GM12878 (cell line): ENCODE measurements at places on chromosomes 3 and 15. TPM values are rescaled to one million over a fixed set of nuclear protein-coding genes. Genes with fewer than 3 reads are reported as not detected.

Gene SLC51A
- polyA plus RNA-seq: 2.6 and 3.9 TPM in 2 replicates

Gene TRH
- not detected in 2 replicates for polyA plus RNA-seq

- H3K4me1 ChIP-seq: no peaks in the 10 kb centered on the region
- H3K27ac ChIP-seq: no peak overlapping the region
- no peak for DNase-seq
- no peaks in the 10 kb centered on the region; the same call in 1 of the 2 replicates for H3K27me3 ChIP-seq
Observed at GRCh38 chr15:70815604-70816003, 38.4 kb downstream of the LARP6 start.

Gene ROBO2
- polyA plus RNA-seq: 0.38 and 0.46 TPM in 2 replicates

Gene DRD3
- not detected in 2 replicates for polyA plus RNA-seq

DNA sequence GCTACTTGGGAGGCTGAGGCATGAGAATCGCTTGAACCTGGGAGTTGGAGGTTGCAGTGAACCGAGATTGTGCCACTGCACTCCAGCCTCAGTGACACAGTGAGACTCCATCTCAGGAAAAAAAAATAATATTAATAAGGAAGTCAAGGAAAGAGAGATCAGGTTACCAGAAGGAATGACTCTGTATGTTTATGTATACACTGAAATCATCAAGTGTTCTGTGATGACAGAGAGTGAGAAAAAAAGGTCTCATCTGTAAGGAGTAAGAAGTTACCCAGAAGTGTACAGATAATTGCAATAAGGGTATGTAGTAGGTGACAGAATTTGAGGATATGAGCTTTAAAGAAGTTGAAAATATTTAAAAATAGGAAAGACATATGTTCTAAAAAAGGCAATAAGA lies 4.3 kb upstream of the CCDC50 start:
- peaks cover 8% of the 10 kb centered on the region for H3K4me1 ChIP-seq
- H3K4me3 ChIP-seq: no peak overlapping the region
- no peak for DNase-seq
- H3K36me3 ChIP-seq: no peaks in the 10 kb centered on the region

DNA sequence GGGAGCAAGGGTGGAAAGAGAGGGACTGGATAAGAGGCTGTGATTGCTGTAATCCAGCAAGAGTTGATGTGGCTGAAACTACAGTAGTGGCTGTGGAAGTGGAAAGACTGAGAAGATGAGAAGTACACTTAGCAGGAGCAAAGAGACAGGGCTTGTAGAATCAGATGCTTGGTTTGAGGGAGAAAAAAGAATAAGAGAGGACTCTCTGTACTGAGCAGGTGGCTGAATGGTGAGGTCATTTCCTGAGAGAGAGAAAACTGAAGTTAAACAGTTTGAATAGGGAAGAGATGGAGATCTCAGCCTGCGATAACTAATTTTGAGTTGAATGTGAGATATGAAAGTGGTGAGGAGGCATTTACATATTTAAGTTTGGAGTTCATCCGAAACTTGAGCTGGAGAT lies 95.8 kb upstream of the SLC25A36 start:
- H3K36me3 ChIP-seq: no peaks in the 10 kb centered on the region
- no peak for DNase-seq
- H3K27ac ChIP-seq: no peak overlapping the region
- no peaks in the 10 kb centered on the region for H3K27me3 ChIP-seq
- no peak overlapping the region for H3K4me3 ChIP-seq

Gene CMTM8
- not detected in 2 replicates for polyA plus RNA-seq

Gene LRRC3B
- not detected in 2 replicates for polyA plus RNA-seq

GRCh38 chr15:90367576-90367975 lies 15.5 kb downstream of the ZNF774 start:
- no peaks in the 10 kb centered on the region for H3K36me3 ChIP-seq
- H3K4me3 ChIP-seq: no peak overlapping the region
- H3K4me1 ChIP-seq: no peaks in the 10 kb centered on the region
- H3K27ac ChIP-seq: no peak overlapping the region
- DNase-seq: no peak
- no peaks in the 10 kb centered on the region for H3K27me3 ChIP-seq

DNA sequence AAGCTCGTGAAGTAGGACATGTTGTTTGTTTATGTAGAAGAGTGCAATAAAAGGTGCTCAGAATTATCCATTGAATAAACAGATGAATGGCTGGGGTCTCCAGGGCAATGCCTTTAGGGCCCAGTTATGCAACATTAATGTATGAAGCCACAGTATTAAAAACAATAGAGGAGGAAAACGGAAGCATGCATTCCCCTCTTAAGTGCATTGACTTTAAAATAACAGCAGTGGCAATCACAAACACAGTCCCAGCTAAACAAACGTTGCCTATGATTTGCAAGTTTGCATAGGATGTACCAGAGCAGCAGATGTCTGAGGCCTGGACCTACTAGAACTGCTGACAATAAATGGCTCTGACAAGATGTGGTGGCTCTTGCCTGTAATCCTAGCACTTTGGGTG lies 60.6 kb upstream of the GCNT3 start:
- H3K27ac ChIP-seq: no peak overlapping the region
- DNase-seq: no peak
- H3K36me3 ChIP-seq: no peaks in the 10 kb centered on the region
- H3K4me1 ChIP-seq: no peaks in the 10 kb centered on the region
- no peak overlapping the region for H3K4me3 ChIP-seq

Gene THSD4
- not detected in 2 replicates for polyA plus RNA-seq

DNA sequence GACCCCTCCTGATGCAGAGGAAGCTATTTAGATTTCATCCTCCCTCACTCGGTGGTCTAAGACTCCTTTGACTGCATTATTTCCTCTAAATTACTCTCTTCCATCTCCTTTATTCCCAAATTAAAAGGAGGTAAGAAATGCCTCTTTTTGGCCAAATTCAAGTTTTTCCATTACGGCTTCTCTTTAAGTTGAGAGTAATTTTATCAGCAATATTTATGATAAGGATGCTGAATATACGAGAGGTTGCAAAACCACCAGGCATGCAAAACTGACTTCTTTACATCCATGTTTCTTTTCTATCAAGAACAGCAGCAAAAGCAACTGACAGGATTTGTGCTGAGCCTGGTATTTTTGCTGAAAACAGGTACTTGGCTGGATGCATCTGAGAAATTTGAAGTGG lies 262.0 kb upstream of the RARB start:
- H3K27ac ChIP-seq: no peak overlapping the region
- no peak overlapping the region for H3K4me3 ChIP-seq
- no peaks in the 10 kb centered on the region for H3K36me3 ChIP-seq
- H3K27me3 ChIP-seq: no peaks in the 10 kb centered on the region
- DNase-seq: no peak

GRCh38 chr3:130048726-130049125 lies 32.9 kb upstream of the ALG1L2 start:
- H3K27me3 ChIP-seq: no peaks in the 10 kb centered on the region
- no peak for DNase-seq
- no peaks in the 10 kb centered on the region for H3K4me1 ChIP-seq
- H3K36me3 ChIP-seq: no peaks in the 10 kb centered on the region

Gene VWA5B2
- polyA plus RNA-seq: not detected in 2 replicates
